Glutamatergic neuron (in vitro differentiated cells): ENCODE measurements at places on chromosomes 1 and 21. TPM values are rescaled to one million over a fixed set of nuclear protein-coding genes. Genes with fewer than 3 reads are reported as not detected.

DNA sequence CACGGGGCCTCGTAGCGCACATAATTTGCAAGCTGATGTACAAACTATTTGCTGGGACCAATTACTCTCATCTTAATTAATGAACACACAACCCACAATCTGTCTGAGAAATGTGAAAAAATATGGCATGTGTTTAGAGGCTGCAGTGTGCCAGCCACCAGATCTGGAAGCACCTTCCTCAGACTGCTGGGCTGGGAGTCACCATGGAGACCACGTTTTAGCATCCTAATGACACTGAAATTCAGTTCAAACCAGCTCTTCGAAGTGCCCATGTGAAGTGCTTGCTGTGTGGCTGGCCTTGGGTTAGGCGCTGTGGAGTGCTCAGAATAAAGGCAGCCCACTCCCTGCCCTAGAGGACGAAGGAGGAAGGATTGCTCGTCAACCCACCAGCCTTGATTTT, 482.4 kb downstream of the OMA1 start:
- no peaks in the 10 kb centered on the region for H3K4me1 ChIP-seq
- no peak overlapping the region for H3K27ac ChIP-seq
- H3K4me3 ChIP-seq, result no peak overlapping the region

Gene TNFRSF14
- 1.2 TPM for total RNA-seq

DNA sequence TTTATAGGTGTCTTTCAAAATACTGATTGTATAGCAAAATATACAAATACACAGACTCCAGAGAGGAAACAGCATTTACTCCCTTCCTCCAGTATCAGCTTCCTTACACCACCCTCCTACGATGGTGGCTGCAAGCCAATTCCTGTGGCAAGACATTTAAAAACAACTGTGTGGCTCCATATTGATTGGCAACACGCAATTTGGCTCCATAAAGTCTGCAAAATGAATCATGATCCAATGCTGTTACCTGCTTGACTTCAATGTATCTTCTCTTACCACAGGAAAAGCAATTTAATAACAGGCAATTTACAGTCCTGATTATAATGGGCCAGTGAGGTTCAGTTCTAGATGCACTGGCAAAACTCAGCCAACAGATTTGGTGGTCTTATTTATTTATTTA, 19.7 kb upstream of the ATP6V1G3 start:
- no peak for DNase-seq
- no peaks in the 10 kb centered on the region for H3K4me1 ChIP-seq
- no peak overlapping the region for H3K4me3 ChIP-seq

Gene CHIA
- total RNA-seq, result not detected

Gene TMPRSS2
- not detected for total RNA-seq

Gene SPTA1
- not detected for total RNA-seq
